ENCODE measurements at places on chromosomes 6 and 20.

GRCh38 chr6:48474136-48474535, 363.1 kb upstream of the PTCHD4 start:
- no peak for DNase-seq

DNA sequence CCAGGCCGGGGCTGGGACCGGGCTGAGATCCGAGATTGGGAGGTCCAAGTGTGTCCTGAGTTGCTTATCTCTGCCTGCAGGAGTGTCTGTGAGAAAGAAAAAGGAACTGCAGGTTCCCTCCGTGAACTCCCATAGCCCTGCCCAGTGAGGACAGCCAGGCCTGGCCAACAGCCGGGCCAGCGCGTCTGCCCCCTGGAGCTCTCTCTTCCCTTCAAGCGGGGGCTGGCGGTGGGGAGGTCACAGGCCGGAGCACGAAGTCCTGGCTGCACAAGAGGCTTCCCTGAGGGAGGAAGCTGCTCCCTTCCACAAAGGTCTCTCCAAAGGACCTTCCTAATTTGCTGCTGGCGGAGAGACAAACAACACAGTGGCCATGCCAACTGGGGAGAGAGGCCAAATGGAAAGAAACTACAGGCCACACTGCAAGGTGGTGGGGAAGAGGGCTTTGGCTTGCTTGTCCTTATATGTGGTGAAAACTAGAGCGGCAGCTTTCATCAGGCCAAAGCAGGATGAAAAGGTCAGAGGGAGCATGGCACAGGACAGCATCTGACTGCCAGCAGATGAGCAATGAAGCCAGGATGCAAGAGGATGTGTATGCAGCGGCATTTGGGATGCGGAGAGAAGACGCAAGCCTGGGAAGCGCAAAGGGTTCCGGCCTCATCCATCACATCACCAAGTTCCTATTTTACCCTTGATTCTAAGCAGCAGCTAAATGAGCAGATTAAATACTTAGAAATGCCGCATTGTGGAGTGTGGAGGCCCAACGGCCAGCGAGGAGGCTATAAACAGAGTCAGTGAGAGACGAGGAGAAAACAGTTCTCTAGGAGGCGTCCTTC, 260.0 kb downstream of the ERMARD start:
- peak; percentile 5 for DNase-seq

- no peak for DNase-seq
These were observed 7.5 kb downstream of the AFG1L start for GRCh38 chr6:108302386-108302785.

DNA sequence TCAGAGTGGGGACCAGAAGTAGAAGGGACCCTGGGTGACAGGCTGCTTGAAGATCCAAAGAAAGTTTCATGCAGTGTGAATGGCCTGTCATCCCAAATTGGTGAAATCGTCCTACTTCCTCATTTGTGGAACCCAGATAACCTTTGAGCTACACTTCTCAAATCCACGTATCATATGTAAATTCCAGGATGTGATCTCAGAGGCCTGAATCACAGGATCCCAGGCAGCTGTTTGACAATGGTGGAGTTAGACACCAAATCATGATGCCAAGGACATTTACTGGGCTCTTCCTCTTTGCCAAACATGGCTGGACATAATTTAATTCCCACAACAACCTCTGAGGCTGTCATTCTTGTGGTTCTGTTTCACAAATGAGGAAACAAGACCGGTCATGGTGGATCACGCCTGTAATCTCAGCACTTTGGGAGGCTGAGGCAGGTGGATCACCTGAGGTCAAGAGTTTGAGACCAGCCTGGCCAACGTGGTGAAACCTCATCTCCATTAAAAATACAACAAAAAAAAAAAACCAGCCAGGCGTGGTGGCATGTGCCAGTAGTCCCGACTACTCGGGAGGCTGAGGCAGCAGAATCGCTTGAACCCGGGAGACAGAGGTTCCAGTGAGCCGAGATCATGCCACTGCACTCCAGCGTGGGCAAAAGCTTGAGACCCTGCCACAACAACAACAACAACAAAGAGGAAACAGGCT, 39.9 kb upstream of the TTPAL start:
- no peak for DNase-seq

DNA sequence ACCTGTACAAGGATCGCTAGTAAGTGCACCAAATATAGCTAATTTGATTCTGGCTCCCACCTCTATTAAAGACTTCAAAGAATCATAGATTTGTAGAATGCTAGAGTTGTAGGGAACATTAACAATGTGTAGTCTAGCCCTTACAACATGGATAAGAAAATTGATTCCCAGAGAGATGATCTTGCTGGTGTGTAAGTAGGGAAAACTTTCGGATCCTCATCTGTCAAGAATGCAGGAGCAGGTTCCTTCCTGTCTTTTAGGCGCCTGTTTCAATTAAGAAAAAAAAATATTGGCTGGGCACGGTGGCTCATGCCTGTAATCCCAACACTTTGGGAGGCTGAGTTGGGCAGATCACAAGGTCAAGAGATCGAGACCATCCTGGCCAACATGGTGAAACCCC, 12.3 kb upstream of the RNF39 start:
- DNase-seq: no peak

All from CD4-positive, alpha-beta T cell treated with Interleukin-4 for 1 hour (primary cell).